ENCODE measurements at places on chromosomes 7 and 10.

GRCh38 chr7:1140476-1141104 is 19.4 kb downstream of the ZFAND2A start:
- DNase-seq, result no peak

DNA sequence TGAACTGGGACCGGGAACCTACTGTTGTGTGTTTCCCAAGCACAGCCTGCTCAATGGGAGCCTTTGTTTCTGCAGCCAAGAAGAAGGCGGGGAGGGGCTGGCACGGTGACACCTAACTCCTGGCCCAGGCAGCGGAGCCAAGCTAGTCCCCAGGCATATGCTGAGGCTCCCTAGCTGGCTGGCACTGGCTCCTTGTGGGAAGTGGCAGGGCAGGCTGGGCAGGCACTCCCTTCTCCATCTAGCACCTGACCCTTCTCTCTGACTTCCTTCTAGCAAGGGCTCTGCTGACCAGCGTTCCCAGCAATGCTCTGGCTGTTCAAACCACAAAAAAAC is 325.0 kb downstream of the PLXNA4 start:
- DNase-seq, result peak; percentile 51

GRCh38 chr10:118672766-118673715 is 77.6 kb upstream of the PRLHR start:
- DNase-seq, result no peak

GRCh38 chr7:110421490-110422241 is 669.3 kb upstream of the LRRN3 start:
- no peak for DNase-seq

DNA sequence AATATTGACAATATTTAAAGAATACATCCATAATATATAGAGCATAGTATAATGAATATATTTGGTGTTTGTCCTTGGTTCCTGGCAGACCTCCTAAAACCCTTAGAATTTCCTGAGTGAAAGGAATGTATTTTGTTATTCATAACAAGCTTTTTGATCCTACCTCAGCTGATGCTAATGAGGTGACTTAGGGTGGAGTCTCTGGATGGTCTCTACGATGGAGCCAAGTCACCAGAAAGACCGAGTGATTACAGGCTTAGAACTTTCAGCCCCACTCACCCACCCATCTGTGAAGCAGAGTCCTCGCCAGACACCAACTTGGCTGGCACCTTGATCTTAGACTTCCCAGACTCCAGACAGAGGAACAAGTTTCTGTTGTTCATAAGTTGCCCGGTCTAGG is 35.9 kb downstream of the UPF2 start:
- no peak for DNase-seq

GRCh38 chr7:147968046-147968610 is 622.4 kb upstream of the C7orf33 start:
- no peak for DNase-seq

DNA sequence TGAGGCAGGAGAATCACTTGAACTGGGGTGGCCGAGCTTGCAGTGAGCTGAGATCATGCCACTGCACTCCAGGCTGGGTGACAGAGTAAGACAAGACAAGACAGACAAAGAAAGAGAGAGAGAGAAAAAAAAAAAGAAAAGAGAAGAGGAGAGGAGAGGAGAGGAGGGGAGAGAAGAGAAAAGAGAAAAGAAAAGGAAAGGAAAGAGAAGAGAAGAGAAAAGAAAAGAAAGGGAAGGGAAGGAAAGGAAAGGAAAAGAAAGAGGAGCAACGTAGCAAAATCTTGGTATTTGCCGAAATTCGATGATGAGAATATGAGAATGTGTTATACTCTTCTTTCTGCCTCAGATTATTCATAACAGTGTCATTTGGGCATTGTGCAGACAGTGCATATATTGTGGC is 101.2 kb upstream of the PFKP start:
- DNase-seq, result no peak

DNA sequence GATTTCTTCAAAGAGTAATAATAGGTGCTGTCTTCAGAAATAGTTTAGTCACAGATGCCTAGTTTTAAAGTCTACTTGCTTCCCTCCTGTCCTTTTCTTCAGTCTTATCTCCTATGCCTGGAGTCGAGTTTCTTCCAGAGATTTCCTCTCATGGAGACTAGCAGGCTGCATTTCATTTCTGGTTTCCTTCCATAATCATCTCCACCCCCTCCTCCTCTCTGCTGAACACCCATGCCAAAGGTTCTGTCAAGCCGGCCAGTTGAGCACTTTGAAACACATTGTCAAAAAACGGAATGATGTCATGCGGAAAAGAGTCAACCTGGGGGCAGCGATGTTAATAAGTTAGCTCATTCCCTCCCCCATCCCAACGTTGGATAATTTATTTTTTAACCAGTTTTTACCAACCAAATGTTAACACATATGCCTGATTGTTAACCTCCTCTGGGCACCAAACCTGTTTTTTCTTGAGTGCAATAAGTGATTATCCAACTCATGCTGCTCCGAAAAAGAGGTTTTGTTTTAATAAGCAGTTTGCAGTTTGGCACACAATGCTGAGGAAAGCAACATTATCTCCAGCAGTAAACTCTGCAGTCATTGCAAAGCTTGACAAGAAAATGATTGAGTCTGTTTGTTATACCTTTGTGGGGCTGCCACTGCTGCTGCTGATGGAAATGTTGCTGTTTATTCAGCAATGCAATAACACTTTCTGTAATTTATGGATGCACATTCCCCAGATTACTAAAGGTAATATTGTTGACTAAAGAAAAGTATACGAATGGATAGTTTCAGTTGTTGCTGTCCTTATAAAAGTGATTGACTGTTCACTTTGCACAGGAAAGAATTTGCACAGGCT is 161.6 kb downstream of the LRMDA start:
- peak; percentile 26 for DNase-seq

All from eye (tissue), 1 donor.